T47D (cell line): ENCODE measurements at places on chromosomes 5 and 9.

DNA sequence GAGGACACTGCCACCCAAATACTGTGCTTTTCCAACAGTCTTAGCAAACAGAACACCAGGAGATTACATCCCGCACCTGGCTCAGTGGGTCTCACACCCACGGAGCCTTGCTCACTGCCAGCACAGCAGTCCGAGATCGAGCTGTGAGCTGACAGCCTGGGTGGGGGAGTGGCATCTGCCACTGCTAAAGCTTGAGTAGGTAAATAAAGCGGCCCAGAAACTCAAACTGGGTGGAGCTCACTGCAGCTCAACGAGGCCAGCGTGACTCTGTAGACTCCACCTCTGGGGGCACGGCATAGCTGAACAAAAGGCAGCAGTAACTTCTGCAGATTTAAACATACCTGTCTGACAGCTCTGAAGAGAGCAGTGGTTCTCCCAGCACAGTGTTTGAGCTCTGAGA lies 28.8 kb downstream of the EPB41L4A start:
- DNase-seq, result no peak

GRCh38 chr5:1004461-1005248 lies 3.9 kb upstream of the NKD2 start:
- DNase-seq, result peak; percentile 89

DNA sequence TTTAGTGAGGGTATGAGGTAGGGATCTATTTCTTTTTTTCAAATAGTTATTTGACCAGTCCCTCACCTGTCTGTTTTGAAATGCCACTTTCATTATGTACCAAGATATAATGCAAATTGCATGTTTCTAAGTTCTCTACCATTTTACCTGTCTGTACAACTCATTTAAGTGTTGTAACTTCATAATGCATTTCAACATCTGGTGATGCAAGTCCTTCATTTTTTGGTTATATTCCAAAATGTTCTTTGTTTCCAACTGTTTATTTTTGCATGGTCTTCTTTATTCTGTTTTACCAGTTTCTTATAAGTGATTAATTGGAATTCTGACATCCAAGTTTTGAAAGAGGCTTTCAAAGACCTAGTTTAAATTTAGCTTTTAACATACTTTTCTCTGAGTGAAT lies 26.8 kb downstream of the TDRD7 start:
- no peak for DNase-seq

DNA sequence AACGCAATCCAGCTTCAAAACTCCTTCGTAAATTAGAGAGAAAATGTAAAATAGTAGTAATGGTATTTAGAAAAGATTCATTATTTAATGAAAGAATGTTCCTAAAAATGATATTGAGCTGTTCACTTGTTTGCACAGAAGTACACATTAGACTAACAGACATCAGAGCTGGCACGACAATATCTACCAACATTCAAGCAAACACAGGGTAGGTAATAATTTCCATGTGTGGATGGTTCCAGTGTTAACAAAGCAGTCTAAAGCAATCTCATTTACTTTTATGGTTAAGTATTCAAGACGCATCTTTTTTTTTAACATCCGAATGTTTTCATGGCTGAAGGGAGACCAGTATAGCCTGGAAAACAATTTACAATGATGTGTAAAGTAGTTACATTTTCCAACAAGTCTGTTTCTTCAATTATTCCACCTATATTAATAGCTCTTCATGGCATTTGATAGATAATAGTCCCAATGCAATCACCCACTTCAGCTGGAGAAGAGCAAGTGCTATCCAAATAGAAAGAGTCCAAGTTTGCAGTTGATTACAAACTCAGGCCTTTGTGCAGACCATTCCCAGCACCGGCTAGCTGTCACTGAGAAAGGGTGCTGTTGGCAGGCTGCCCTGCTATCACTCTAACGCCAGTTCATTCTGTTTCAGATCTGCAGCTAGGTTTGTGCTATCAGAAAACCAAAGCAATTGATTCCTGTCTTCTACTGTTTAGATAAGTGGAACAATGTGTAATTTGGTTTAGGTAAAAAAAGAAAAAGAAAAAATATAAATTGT lies 458.8 kb downstream of the DTWD2 start:
- DNase-seq, result no peak

DNA sequence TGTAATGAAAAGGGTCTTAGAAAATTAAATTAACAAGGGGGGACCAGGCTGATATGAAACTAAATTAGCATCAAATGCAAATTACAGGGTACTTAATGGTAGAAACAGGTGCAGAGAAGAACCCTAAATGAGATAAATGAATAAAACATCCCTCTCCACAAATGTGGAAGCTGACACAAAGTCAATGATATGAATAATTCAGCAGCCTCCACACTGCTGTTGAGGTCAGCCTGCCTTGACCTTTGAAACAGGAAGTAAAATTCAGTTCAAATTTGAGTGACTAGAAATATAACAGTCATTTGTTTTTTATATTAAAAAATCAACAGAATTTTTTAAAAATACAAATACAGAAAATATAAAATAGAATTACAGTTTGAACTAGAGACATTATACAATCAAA lies 40.0 kb downstream of the EBF1 start:
- DNase-seq, result no peak

DNA sequence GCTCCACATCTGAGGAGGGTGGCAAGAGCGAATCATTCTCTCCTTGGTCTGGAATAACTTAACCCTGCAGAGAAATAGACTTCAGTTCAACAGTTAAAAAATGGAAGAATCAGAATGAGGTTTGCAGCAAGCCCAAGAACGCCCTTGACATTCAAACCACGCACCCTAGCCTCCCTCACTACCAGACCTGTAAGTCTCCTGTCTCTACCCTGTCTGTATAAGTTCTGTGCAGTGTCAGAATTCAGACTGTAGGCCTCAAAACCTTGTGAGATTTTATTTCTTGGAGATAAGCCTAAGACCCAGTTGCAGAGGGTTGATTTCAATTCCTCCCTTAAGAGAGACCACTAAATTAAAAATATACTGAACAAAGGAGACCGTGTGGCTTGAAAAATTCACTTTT lies 35.8 kb upstream of the PLPP1 start:
- no peak for DNase-seq

DNA sequence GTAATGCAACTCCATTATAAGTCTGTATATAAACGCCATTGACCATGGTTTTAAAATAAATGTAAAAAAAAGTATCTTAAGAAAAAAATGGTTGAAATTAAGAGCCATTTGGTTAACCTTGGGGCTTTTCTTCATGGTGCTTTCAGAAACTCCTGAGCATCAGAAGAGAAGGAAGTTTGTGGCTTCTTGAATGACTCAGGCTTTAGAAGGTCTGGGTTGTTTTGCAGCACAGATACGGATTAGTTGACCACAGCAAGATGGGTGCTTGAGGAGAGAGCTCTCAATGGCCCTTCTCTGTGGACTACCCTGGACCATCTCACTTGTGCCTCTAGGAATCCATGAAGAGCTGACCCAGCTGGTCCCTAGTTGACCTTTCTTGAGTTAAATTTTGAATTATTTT lies 189.5 kb downstream of the TMEM38B start:
- DNase-seq, result no peak

GRCh38 chr5:10775646-10776045 lies 14.6 kb upstream of the DAP start:
- DNase-seq, result no peak

DNA sequence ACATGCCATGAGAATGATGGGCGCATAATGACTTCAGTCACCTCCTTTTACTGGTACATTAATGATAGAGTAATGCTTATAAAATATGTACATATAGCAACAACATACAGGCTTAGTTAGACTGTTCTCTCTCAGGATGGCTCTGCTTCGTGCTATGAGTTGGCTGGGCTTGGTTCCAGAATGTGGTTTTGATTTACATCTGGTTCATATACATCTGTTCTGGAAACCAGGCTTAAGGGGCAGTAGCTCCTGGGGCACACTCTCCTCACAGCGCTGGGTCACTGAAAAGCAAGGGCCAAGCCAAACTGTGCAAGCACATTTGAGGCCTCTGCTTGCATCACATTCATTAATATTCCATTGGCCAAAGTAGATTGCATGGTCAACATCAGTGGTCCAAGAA lies 44.9 kb downstream of the PCSK1 start:
- no peak for DNase-seq

GRCh38 chr9:17063535-17064135 lies 71.2 kb upstream of the CNTLN start:
- no peak for DNase-seq

GRCh38 chr5:54965806-54966205 lies 19.6 kb downstream of the ESM1 start:
- DNase-seq, result peak; percentile 19

- DNase-seq, result no peak
Observed at GRCh38 chr5:103228588-103228987, 30.0 kb upstream of the MACIR start.

- no peak for DNase-seq
Observed at GRCh38 chr5:143359869-143360268, 43.6 kb downstream of the NR3C1 start.

DNA sequence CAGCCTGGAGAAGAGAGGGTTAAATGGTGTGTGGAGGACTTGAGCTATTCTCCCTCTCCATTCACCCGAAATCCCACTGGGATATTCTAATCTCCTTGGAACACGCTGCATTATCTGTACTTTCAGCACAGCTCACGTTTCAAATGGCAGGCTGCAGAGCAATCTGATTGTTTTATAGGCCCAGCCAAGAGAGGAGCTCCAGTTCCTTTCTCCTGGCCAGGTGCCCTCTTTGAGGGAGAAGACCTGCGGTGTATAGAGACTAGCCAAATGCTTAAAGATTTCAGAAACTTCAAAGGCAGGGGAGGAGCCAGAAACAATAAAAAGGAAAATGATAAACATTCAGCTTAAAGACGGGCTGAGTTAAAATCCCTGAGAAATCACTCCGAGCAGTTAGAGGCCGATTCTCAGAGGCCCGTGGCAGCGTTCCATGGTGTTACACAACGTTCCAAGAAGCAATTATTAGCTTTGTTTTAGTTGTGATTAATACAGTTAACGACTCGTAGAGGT lies 564.0 kb upstream of the KLF4 start:
- no peak for DNase-seq

DNA sequence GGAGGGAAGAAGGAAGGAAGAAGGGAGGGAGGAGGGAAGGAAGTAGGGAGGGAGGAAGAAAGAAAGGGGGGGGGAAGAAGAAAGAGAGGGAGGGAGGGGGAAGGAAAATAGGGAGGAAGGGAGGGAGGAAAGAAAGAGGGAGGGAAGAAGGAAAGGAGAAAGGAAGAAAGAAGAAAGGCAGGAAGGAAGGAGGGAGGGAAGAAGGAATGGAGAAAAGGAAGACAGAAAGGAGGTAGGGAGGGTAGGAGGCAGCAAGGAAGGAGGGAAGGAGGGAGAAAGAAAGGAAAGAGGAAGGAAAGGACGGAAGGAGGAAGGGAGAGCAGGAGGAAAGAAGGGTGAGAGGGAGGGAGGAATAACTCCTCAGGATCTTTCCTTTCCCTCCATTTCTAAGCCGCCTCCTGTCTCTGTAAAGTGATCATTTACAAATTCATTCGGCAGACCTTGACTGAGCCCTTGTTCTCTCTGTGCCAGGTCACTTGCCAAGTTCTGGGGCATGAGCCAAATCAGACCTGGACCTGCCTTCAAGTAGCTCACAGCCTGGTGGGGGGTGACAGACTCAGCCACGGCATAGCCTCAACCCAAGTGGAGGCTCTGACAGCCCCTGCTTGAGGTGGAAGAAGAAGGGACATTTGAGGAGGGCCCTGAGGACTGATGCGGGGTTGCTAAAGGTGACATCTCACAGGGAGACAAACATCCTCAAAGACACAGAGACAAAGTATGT lies 69.0 kb upstream of the HRH2 start:
- no peak for DNase-seq

DNA sequence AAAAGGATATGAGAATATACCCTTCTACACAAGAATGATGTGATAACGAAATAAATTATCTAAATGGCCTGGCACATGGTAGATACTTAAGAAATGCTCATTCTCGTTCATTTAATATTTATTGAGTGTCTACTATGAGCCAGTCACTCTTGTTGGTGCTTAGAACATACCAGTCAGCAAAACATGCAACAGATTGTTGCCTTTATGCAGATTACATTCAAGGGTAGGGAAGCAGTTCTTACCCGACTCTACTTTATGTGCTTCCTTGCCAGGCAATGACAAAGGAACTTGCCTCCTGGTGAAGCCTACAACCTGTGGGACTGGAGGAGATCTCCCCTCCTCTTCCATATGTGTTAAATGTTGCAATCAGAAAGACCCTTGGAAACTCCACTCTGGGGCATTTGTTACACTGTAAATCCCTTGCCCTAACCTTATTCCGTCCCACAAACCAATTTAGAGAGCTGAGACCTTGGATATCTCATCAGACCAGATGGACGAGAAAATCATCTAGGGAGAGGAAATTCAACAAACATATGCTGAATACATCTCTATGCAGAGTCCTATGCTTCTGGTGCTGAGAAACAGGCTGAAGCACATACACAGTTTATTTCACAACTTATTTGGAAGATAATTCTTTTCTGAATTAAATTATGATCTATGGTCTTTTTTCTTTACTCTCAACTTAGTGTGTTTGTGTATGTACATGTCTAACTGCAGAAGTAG lies 128.1 kb upstream of the TRIM32 start:
- DNase-seq, result no peak

GRCh38 chr5:110056580-110057114 lies 366.9 kb downstream of the MAN2A1 start:
- no peak for DNase-seq

- no peak for DNase-seq
Observed at GRCh38 chr5:116437922-116438578, 136.6 kb downstream of the SEMA6A start.

GRCh38 chr5:90861843-90862586 lies 303.4 kb downstream of the ADGRV1 start:
- DNase-seq, result no peak

DNA sequence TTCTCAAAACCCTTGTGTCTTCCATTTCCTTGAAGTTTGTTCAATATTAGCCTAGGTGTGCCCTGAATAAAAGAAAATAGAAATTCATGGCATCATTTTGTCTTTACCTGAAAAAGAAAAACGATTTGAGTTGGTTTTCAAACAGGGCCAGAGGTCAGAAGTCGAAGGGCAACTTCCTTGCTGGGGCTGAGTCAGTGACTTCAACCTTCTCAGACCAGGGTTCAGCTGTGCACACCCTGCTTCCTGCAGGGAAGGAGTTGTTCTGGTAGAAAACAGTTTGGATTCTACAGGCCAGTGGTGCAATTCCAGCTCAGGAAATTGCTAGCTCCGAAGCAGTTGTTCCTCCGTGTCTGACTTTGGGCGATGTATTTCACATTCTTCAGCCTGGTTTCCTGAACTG lies 132.1 kb upstream of the SLC30A5 start:
- no peak for DNase-seq

- no peak for DNase-seq
Observed at GRCh38 chr5:59497207-59497606, 396.3 kb downstream of the PDE4D start.
